ENCODE measurements at places on chromosomes 3 and 15. TPM values are rescaled to one million over a fixed set of nuclear protein-coding genes. Genes with fewer than 3 reads are reported as not detected.

The SKOR1 gene
- 0.49 TPM for total RNA-seq

The TM4SF1 gene
- total RNA-seq: 83.9 TPM

The CPNE9 gene
- total RNA-seq: not detected

The PLSCR5 gene
- not detected for total RNA-seq

The CMTM8 gene
- total RNA-seq: 8.4 TPM

The CADPS gene
- total RNA-seq: 4.4 TPM

The LTK gene
- 18.7 TPM for total RNA-seq

The MKRN3 gene
- total RNA-seq: 3.9 TPM

The CYP1A2 gene
- total RNA-seq: not detected

The TRIM71 gene
- total RNA-seq: not detected

- DNase-seq: no peak
Measured at GRCh38 chr3:134974624-134975023, 179.6 kb downstream of the EPHB1 start.

- no peak for DNase-seq
Measured at GRCh38 chr3:109831403-109831802, 494.1 kb upstream of the DPPA4 start.

GRCh38 chr3:127720985-127721935 lies 48.5 kb downstream of the ABTB1 start:
- DNase-seq: no peak

GRCh38 chr15:45417303-45417950 lies 39.1 kb upstream of the GATM start:
- DNase-seq: no peak

GRCh38 chr3:152519376-152519775 lies 250.6 kb downstream of the MBNL1 start:
- DNase-seq: no peak

- no peak for DNase-seq
Measured at GRCh38 chr3:143382816-143383215, 263.2 kb downstream of the CHST2 start.

DNA sequence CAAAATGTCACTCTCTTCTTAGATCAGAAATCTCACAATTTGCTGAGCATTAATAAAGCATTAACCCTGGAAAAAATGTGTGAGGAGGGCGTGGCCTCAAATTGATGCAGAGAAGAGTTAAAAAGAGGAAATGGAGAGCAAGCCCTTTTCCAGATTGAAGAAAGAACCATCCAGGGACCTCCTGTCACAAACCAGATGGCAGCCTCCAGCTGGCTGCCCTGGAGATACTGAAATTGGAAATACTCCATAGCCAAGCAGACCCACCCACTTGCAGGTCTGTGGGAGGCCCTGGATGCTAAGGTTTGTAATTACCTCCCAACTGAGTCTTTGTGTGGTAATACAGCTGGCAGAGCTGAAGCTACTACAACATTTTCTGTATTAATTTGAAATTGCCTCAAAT lies 214.9 kb downstream of the IL20RB start:
- no peak for DNase-seq

DNA sequence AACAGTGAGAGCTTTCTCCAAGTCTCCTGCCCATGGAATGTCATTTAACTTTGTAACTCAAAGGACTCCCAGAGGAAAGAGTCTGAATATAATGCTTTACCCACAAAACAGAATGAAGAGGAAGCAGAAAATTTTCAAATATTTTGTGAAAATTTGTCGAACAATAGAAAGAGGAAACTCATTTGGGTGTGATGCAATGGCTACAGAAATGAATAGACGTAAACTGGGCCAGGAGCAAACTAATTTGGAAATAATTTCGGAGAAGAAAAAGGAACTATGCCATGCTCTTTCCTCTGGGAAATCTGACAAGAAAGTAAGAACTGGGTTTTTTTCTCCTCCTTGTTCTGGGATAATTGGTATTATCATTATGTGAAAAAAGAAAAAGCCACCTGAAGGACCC lies 11.2 kb upstream of the SUMF1 start:
- DNase-seq: no peak

DNA sequence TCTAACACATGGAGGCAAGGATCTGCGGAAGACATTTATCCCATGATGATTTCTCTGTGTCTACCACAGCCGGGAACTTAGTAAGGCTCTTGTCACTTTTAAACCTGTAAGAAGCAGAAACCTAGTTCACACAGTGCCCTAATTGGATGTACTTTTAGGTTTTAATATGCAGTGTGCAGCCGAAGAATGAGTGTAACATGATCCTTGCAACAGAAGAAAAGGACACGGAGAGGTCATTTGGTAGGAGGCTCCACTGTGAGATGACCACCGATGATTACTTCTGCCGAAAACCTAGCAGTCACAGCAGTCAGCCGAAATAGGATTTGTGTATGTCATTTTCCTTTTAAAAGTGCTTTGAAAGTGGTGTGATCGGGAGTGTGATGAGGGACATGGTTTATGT lies 6.8 kb downstream of the CACNA1D start:
- no peak for DNase-seq

DNA sequence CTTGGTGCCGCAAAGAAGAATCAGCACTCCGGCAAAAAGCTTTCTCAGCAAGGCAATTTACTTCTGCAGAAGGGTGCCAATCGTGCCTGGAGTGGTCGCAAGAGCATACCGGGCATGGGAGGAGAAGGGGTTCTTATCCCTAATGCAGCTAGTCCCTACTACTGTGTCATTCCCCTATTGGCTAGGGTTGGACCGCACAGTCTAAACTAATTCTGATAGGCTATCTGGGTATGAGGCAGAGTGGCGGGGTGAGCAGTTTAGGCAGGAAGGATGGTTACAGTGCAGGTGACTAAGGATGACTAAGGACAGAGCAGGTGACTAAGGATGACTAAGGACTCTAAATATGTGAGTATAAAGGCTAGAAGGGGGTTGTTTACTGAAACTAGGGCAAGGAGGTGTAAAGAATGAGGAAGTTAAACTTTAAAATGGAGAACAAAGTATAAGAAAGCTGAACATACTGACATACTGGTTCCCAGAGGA lies 52.9 kb downstream of the PGBD4 start:
- no peak for DNase-seq

GRCh38 chr3:170159459-170159858 lies 22.1 kb downstream of the PHC3 start:
- DNase-seq: no peak

- DNase-seq: no peak
Measured at GRCh38 chr3:182325213-182325950, 467.9 kb upstream of the ATP11B start.

DNA sequence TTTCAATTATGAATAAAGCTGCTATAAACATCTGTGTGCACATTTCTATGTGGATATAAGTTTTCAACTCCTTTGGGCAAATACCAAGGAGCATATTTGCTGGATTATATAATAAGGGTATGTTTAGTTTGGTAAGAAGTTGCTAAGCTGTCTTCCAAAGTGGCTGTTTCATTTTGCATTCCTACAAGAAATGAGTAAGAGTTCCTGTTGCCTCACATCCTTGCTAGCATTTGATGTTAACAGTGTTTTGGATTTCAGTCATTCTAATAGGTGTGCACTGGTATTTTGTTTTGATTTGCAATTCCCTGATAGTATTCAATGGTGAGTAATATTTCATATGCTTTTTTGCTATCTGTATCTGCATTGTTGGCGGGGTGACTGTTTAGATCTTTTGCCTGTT lies 120.7 kb upstream of the MDFIC2 start:
- DNase-seq: no peak

DNA sequence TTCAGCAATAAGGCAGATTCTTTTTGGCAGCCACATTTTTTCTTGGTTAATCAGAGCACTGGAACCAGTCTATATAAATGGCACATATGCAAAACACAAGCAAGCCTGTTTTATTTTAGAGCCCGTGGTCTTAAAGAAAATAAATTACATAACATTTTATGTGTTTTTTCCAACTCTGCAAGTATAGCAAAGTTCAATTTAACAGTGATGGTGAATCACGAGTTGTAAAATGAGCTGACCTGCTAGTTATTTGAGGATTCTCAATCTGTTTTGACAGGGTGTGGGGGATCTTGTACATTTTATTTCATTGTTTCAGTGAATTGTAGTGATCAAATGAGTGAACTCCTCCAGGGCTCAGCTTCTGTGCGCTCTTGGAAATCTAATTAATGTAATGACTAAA lies 2.7 kb downstream of the ARHGEF26 start:
- no peak for DNase-seq

- DNase-seq: no peak
Measured at GRCh38 chr3:13007251-13007941, 65.8 kb downstream of the IQSEC1 start.

- no peak for DNase-seq
Measured at GRCh38 chr3:157410945-157411344, 25.7 kb upstream of the PTX3 start.

DNA sequence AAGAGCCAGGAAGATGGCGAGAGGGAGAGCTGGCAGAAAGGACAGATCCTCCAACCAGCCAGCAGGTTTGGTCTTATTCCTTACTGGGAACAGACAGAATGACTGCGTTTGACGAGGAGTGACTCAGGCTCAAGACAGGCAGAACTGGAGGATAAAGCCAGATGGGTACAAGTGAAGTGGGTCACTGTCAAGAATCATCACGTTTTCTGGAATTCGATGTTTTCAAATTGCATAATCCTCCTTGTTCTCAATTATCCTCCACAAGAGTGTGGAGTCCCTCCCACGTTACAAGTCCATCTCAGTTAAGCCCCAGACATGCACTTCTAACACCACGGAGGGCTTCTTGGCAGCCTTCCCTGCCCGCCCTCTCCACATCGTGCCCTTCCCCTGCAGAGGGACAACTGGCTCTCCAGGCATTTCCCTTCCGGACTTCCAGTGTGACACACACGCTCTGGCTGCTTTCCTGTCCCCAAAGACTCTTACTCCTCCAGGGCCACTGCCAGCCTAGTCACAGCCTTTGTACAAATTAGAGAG lies 183.1 kb downstream of the CHST2 start:
- no peak for DNase-seq

DNA sequence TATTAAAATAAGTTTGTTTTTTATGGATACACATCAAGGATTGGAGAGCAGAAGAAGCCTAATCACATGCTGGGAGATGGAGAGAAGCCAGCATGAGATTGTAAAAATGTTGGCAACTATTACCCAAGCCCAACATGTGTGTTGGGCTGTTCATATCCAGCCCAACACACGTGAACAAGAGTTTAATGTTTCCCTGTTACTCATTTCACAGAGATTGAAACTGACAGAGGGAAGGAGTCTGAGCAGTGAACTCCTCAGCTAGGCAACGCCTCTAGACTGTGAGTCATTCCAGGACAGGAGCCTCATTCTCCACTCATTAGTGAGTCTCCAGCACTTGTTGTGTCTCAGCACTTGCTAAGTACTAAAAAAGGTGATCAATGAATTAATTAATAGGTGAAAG lies 43.2 kb upstream of the CMSS1 start:
- DNase-seq: no peak

DNA sequence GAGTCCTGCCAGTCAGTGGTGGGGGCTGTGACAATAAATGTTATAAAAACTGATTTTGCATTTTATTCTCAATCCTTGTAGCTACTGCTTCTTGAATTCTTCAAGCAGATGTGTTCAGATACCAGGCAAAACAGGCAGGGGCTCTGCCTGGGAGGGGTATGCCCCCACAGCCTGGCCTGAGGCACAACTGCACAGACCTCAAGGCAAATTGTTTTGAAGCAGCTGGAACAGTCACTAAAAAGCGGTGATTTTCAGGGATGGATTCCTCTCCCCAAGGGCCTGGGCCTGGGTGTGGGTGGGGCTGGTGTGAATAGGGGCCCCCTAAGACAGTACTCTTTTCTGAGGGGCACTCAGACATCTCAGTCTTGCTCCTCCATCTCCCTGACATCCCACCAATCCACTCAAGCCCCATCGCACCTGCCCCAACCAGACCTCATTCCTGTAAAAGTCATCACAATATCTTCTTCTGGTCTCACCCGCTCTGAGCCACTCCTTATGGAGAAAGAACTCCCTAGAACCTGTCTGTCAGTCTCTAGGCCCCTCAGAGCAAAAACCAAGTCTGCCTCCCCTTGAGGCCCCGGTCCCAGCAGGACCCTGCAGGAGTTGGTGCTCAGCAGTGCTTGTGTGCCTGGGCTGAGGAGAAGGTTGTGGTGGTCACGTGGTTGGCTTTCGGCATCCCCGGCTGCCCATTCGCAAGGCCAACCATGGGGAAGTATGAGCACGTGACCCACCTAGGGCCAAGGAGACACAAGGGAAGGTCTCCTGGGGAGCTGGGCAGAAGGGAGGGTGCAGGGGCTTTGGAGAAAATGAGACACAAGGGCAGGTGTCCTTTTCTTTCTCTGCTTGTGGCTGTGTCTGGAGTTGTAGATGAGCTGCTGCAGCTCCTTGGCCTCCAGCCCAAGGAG lies 2.9 kb upstream of the PSTPIP1 start:
- no peak for DNase-seq

DNA sequence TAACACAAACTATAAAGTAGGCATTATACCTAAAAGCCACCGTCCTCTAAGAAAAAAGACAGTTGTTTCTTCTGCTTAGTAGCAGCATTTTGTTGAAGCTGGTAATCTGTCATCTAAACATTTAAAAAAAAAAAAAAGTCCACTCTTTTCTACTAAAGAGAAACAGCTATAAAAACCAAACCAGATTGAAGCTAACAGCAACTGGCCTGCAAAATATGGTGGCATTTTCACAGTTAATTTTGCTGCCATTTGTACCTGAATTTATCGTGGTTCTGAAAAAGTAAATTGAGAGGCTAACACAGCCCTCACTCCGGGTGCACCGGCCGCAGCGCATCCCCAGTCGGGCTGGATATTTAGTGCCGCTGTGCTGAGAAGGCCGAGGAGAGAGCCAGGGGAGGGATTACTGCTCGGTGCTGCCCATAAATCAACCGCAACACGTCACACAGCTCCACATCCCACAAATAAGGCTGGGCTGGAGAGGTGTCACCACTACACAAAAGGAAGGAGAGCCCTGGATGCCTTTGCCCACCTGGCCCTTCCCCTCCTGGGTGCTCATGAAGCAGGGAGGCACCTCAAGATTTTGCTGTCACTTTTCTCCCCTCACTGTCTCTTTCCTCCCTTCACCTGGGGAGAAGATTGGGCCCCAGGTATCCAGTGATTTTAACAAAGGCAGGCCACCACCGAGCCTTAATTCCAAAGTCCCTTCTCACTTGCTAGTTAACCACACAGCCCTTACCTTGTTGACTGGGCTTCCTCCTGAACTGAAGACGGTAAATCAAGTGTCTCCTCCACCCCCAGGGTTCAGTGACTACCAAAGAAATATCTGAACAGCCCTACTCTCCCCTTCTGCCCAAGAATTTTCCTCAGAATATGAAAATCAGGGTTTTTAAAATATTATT lies 44.4 kb downstream of the MECOM start:
- DNase-seq: peak; percentile 56

DNA sequence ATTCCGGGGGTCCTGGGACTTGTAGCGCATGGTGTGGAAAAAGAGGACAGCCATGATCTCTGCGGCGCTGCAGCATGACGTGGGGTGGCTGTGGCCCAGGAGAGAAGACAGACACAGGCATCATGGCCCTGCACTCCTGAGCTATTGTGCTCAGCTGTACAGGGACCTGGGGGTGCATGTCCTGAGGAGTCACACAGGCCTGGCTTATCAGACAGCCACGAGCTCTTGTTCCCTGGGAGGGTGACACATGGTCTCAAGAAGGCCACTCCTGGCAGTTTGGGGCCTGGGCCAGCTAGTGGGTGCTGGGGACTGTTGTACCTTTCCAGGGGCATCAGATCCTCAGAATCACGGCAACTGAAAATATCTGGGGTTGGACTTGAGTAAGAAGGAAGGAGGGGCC lies 13.7 kb downstream of the TKT start:
- no peak for DNase-seq

Data from left colon (tissue), 2 donors.